ENCODE measurements at places on chromosomes 4 and X. TPM values are rescaled to one million over a fixed set of nuclear protein-coding genes. Genes with fewer than 3 reads are reported as not detected.

DNA sequence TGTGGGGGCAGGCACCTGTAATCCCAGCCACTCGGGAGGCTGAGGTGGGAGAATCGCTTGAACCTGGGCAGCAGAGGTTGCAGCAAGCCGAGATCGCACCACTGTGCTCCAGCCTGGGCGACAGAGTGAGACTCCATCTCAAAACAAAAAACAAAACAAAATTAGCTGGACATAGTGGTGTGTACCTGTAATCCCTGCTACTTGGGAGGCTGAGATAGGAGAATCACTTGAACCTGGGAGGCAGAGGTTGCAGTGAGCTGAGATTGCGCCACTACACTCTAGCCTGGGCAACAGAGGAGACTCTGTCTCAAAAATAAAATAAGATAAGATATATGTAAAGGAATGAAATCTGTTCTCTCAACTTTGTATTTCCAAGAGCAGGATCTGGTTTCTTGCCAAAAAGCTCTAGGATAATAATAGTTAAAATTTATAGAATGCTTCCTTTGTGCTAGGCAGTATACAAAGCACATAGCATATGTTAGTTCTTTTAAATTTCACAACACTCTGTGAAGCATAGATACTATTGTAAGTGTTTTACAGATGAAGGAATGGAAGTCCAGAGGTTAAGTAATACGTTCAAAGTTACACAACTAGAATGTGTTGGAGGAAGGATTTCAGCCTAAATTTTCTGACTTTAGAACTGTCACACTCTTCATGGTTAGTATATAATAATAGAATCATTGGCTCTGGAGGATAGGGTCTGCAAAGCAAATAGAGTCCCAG, 10.3 kb downstream of the MRPL1 start:
- peaks cover 13% of the 10 kb centered on the region for H3K4me1 ChIP-seq
- H3K27ac ChIP-seq, result no peak overlapping the region
- H3K4me3 ChIP-seq, result no peak overlapping the region
- peaks cover 46% of the 10 kb centered on the region for H3K36me3 ChIP-seq

DNA sequence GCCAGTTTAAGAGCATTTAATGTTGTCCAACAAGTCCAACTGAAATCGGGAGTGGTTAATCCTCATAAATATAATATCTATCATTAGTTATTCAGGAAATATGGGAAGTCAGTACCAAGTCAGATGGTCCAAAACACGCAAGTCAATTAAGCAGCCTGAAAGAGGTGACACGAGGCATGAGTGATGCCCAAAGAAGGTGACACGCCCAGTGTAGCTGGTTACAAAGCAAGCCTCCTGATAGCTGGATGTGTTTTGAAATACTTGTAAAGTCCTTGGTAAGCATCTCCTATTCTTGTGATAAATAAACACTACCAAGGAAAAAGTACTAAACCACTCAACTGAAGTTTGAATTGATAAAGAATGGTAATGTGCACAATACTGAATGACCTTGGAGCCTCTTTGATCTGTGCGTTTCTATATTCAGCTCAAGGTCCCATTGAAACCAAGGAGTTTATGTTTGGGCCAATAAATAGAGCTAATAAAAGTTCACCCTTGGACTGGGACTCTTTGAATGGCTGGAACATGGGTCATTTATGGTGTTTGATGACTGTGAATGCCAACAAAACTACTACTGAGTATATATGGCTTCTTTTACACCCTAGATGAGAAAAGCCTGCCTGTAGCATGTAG, 93.2 kb upstream of the KLF3 start:
- H3K36me3 ChIP-seq, result no peaks in the 10 kb centered on the region
- no peak overlapping the region for H3K4me3 ChIP-seq
- no peak for DNase-seq
- H3K4me1 ChIP-seq, result peaks cover 2% of the 10 kb centered on the region
- H3K27ac ChIP-seq, result no peak overlapping the region

- H3K4me3 ChIP-seq, result no peak overlapping the region
- DNase-seq, result no peak
- H3K4me1 ChIP-seq, result no peaks in the 10 kb centered on the region
- no peak overlapping the region for H3K27ac ChIP-seq
These were observed 2.5 kb upstream of the GABRE start for GRCh38 chrX:151977009-151977408.

- H3K4me1 ChIP-seq, result no peaks in the 10 kb centered on the region
- H3K27me3 ChIP-seq, result peaks cover 4% of the 10 kb centered on the region
- no peaks in the 10 kb centered on the region for H3K36me3 ChIP-seq
- DNase-seq, result no peak
These were observed 343.7 kb downstream of the ARAP2 start for GRCh38 chr4:35900286-35901243.

GRCh38 chr4:183830438-183830985, 74.6 kb upstream of the STOX2 start:
- peaks cover 6% of the 10 kb centered on the region for H3K4me1 ChIP-seq
- no peak overlapping the region for H3K27ac ChIP-seq
- peaks cover 6% of the 10 kb centered on the region for H3K27me3 ChIP-seq
- DNase-seq, result no peak

The PPP1R3F gene
- total RNA-seq, result 7.9 TPM

- no peak for DNase-seq
- no peaks in the 10 kb centered on the region for H3K27me3 ChIP-seq
- H3K36me3 ChIP-seq, result peaks cover 4% of the 10 kb centered on the region
- peaks cover 32% of the 10 kb centered on the region for H3K4me1 ChIP-seq
- H3K4me3 ChIP-seq, result no peak overlapping the region
These were observed 94.8 kb downstream of the CLNK start for GRCh38 chr4:10589799-10590198.

The HS3ST1 gene
- 2.0 TPM for total RNA-seq

DNA sequence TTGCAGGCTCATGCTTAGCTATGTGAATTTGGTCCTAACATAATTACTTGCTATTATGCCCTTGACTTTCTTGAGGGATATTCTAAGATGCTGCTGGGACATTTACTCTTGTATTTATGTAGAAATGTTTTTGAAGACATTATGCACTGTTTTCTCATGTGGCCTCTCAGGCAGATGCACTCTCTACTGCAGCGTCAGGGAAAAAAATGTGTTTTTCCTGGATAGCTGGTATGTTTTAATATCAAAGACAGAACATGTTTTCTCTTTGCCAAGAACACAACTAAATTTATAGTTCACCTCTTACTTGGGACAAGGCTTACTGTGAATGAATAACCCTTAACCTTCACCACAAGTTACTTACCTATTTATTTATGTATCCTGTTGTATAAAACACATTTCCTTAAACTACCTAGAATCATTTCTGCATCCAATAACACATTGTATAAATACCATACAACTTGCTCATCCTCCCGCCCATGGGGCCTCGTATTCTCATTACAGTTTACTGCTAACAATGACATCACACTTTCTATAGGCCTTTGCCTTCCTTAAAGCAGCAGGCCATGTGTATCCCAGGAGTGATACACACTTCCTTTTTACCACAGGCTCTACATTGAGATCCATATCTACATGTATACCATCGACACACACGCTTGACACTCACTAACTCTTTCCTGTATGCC, 178.7 kb downstream of the SLIT2 start:
- no peak overlapping the region for H3K4me3 ChIP-seq
- H3K27me3 ChIP-seq, result peaks cover 6% of the 10 kb centered on the region
- H3K36me3 ChIP-seq, result no peaks in the 10 kb centered on the region
- H3K27ac ChIP-seq, result no peak overlapping the region
- no peak for DNase-seq
- H3K4me1 ChIP-seq, result no peaks in the 10 kb centered on the region

GRCh38 chr4:103099691-103100392, at the start of gene BDH2:
Gene BDH2 (minus strand): TSS chr4:103099834. CDS start chr4:103096254, 3,580 bp downstream.
- H3K36me3 ChIP-seq, result peaks cover 6% of the 10 kb centered on the region

DNA sequence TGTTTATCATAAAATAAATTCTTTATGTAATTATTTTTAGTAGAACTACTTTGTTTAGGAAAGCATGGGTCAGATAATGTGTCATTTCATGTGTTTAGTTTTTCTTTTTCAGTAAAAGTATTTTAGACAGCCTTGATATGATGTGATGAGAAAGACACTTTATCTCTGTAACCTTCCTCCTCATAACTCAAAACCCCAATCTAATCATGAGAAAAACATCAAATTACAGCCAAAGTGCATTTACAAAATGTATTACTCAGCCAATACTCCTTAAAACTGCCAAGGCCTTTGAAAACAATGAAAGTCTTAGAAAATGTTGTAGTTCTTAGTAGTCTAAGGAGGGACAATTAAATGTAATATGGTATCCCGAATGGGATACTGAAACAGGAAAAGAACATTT, 144.9 kb downstream of the GPM6A start:
- no peaks in the 10 kb centered on the region for H3K27me3 ChIP-seq
- H3K27ac ChIP-seq, result no peak overlapping the region
- H3K36me3 ChIP-seq, result no peaks in the 10 kb centered on the region
- no peak for DNase-seq
- no peaks in the 10 kb centered on the region for H3K4me1 ChIP-seq
- H3K4me3 ChIP-seq, result no peak overlapping the region

GRCh38 chr4:150769248-150769647, 187.3 kb downstream of the MAB21L2 start:
- no peak overlapping the region for H3K4me3 ChIP-seq
- peaks cover 4% of the 10 kb centered on the region for H3K36me3 ChIP-seq
- H3K27ac ChIP-seq, result no peak overlapping the region
- H3K4me1 ChIP-seq, result peaks cover 10% of the 10 kb centered on the region
- no peak for DNase-seq

DNA sequence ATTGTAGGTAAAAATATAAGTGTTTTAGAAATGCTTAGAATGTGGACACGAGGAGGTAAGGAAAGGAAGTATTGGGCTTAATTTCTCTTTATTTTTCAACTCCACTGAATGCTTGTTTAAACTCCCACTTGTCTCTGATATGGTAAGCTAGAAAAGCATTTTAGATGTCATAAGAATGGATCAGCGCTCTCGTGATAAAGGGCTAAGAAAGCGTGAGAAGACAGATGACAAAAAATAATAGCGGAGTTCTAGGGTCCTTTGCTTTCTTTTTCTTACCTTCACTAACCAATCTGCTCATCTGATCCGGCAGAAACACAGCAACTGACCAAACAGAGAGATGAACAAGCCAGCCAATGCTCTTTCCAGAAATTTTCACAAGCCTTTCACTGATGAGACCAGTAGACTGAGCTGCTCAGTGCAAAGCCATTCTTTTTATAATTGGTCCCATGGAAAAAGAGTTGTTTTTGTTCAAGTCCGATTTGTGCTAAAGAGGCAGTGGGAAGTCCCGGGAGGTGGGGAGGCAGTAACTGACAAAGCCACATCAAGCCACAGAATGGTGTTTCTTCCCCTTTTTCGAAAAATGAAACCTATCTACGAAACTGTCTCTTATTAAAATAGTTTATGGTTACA, at the start of gene TASL:
TASL (minus strand) TSS at position 405 of the 630 bp plus-strand sequence. CDS start 17,411 bp downstream, outside the sequence.
- peak within 1 kb of the TSS; percentile 92 for H3K4me3 ChIP-seq
- peak; percentile 27 for DNase-seq
- peaks cover 18% of the 10 kb centered on the region for H3K4me1 ChIP-seq
- peak within 1 kb of the TSS; percentile 96 for H3K27ac ChIP-seq

- no peak for DNase-seq
- no peaks in the 10 kb centered on the region for H3K36me3 ChIP-seq
- H3K27me3 ChIP-seq, result no peaks in the 10 kb centered on the region
- H3K4me1 ChIP-seq, result peaks cover 41% of the 10 kb centered on the region
These were observed 101.7 kb downstream of the RAPGEF2 start for GRCh38 chr4:159204566-159204965.

The BEND4 gene
- 0.11 TPM for total RNA-seq

The CFI gene
- 0.62 TPM for total RNA-seq

DNA sequence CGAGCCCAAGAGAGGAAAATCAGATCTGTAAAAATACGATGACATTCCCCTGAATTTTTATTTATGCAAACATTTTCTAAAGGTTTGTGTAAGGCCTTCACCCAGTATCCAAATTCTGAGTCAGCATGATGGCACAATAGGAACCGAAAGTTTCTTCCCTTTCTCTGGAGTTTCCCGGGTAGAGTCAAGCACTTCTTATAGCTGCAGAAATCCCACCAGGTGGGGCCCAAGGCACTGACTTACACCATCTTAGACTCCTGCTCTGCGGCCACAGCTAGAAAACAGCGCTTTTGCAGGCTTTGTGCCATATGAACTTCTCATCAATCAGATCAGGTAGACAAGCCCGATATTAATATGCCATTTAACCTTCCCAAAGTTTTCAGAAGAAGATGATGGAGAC, 13.4 kb downstream of the LEF1 start:
- DNase-seq, result no peak
- no peaks in the 10 kb centered on the region for H3K27me3 ChIP-seq
- peaks cover 72% of the 10 kb centered on the region for H3K4me1 ChIP-seq
- peak overlapping the region; percentile 30 for H3K27ac ChIP-seq
- H3K4me3 ChIP-seq, result peak overlapping the region; percentile 26
- peaks cover 52% of the 10 kb centered on the region for H3K36me3 ChIP-seq

The ALB gene
- not detected for total RNA-seq

GRCh38 chr4:41006141-41006540, 208.2 kb downstream of the APBB2 start:
- H3K27me3 ChIP-seq, result peaks cover 1% of the 10 kb centered on the region
- H3K4me1 ChIP-seq, result no peaks in the 10 kb centered on the region
- H3K27ac ChIP-seq, result no peak overlapping the region
- no peaks in the 10 kb centered on the region for H3K36me3 ChIP-seq
- no peak for DNase-seq
- H3K4me3 ChIP-seq, result no peak overlapping the region

The GJB1 gene
- total RNA-seq, result not detected

The CSN1S1 gene
- not detected for total RNA-seq

The TBC1D9 gene
- total RNA-seq, result 0.07 TPM

DNA sequence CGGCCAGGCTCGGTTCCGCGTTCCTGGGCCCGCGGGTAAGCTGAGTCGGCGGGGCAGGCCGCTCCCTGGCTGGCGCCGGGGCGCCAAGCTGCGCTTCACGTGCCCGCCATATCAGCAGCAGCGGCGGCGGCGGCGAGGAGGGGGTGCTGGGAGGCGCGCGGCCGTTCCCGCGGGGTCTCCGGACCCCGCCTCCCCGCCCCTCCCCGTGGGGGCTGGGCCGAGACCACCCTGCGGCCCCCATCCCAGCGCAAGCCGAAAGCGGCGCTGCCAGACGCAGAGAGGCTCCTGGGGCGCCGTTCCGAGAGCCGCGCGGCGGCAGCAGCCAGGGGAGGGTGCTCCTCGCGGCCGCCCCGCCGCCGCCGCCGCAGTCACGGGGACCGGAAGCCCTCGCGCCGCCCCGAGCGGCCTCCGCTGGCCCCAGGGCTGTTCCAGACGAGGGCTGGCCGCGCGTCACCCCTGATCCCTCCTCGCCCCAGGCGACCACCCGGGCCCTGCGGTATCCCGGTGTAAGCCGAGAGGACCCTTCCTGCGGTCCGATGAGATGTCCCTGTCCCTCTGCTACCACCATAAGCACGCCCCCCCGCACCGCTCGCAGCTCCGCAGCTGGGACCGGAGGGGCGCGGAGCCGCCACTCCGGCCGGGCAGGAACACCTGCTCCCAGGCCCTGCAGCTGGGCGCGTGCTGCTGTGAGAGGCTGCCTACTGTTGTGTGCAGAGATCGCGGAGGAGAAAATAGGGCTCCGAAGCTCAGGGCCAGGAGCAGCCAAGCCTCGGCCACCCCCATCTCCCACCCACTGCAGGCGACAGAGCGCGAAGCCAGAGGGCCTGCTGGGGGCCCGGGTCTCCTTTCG, 7.5 kb upstream of the BCOR start:
- H3K4me1 ChIP-seq, result peaks cover 7% of the 10 kb centered on the region
- no peaks in the 10 kb centered on the region for H3K36me3 ChIP-seq
- DNase-seq, result peak; percentile 31
- peak overlapping the region; percentile 78 for H3K4me3 ChIP-seq
- H3K27me3 ChIP-seq, result no peaks in the 10 kb centered on the region
- peak overlapping the region; percentile 65 for H3K27ac ChIP-seq

GRCh38 chrX:69027181-69028005, 137.9 kb downstream of the PJA1 start:
- no peak overlapping the region for H3K27ac ChIP-seq
- H3K4me3 ChIP-seq, result no peak overlapping the region
- H3K4me1 ChIP-seq, result no peaks in the 10 kb centered on the region

- H3K4me3 ChIP-seq, result no peak overlapping the region
- no peak for DNase-seq
- H3K36me3 ChIP-seq, result no peaks in the 10 kb centered on the region
- no peak overlapping the region for H3K27ac ChIP-seq
- H3K27me3 ChIP-seq, result no peaks in the 10 kb centered on the region
These were observed 501.9 kb upstream of the ZFP42 start for GRCh38 chr4:187493661-187494060.
